ENCODE measurements at places on chromosomes 6 and 20. TPM values are rescaled to one million over a fixed set of nuclear protein-coding genes. Genes with fewer than 3 reads are reported as not detected.

GRCh38 chr6:29509711-29510110, 22.0 kb upstream of the MAS1L start:
- no peak overlapping the region for H3K4me3 ChIP-seq
- no peaks in the 10 kb centered on the region for H3K36me3 ChIP-seq
- peaks cover 12% of the 10 kb centered on the region for H3K27me3 ChIP-seq
- H3K27ac ChIP-seq: no peak overlapping the region

DNA sequence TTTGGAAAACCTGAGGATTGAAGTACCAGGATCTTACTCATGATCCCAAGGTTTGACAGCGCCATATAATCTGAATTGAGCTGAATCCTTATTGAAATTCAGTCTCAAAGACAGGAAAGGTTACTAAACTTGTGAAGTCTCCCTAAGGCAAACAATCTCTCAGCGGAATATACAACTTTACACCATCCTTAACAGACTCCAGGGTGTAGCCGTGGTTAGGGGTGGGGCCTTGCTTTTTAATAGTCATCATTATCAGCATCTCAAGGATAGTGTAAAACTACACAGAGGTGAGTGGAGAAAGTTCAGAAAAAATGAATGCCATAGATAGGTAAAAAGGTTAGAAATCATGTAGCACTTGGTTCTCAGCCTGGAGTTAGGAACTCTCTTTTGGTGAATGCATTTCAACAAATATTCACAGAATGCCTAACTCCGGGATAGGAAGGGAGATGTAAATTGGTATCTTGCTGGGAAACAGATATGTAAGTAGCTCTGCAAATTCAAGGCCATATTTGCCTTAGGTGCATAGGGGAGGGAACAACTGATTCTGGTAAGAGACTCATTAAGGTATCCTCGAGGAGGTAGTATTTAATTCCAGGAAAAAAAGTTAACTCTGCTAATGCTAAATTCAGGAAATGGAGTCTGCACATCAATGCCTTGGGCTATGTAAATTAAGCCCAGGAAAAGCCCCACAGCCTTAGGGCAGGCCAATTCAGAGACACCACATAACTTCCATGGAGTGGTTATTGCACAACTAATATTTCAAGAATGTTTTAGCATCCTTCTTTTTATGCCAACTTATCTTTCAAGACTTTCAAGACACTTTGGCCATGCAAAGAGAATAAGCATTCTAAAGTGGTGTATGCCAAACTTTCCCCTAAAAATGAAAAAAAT, 61.6 kb downstream of the SNAP25 start:
- no peaks in the 10 kb centered on the region for H3K36me3 ChIP-seq
- H3K27me3 ChIP-seq: no peaks in the 10 kb centered on the region
- no peaks in the 10 kb centered on the region for H3K4me1 ChIP-seq

GRCh38 chr6:95768539-95768938, 191.2 kb downstream of the MANEA start:
- H3K27ac ChIP-seq: no peak overlapping the region
- H3K4me3 ChIP-seq: no peak overlapping the region
- no peaks in the 10 kb centered on the region for H3K36me3 ChIP-seq
- H3K4me1 ChIP-seq: no peaks in the 10 kb centered on the region

DNA sequence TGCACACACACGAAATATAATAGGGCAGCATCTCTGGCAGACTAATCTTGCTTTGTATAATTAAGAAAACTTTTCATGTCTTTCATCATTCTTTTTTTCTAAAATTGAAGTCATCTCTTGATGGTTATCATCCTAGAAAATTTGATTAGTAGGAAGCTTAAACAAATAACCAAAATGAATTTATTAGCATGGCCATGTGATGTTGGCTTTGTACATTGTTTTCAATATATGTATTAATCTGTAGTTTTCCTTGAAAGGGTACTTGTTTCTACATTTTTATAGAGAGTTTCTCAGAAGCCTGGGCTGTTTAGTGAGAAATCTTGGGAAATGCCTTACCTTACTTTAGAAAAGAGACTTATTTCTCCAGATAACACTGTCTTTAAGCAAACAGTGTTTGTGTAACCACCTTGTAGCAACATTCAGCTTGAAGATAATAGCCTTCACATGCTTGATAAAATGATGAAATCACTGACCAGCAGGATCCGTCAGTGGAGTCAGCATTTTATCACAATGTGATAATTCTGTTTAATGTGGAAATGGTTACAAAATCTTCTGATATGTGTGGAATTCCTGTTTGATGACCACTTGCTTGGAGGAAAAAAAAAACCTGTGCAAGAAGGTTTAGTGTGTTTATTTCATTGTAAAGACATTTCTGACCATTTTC, 147.8 kb downstream of the MACROD2 start:
- H3K36me3 ChIP-seq: no peaks in the 10 kb centered on the region
- H3K4me1 ChIP-seq: no peaks in the 10 kb centered on the region
- H3K27me3 ChIP-seq: no peaks in the 10 kb centered on the region
- H3K4me3 ChIP-seq: no peak overlapping the region
- no peak for DNase-seq
- no peak overlapping the region for H3K27ac ChIP-seq

DNA sequence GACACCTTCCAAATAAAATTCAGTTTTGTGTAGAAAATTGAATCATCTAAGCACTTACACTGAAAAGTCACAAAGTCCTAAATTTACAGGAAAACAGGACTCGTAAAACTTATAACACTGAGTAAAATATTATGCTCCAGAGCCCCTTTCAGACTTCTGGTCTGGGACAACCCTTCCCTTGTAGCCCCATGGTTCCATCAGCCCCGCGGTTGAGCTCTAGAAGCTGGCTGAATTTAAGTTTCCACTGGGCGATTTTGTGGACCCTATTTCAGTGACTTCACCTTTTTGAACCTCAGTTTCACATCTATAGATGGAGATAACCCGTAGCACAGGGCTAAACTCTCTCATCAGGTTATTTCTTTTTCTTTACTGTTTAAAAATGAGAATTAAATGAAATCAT, 117.7 kb upstream of the BACH2 start:
- no peak overlapping the region for H3K27ac ChIP-seq
- H3K4me1 ChIP-seq: peaks cover 5% of the 10 kb centered on the region
- H3K27me3 ChIP-seq: peaks cover 10% of the 10 kb centered on the region
- no peak for DNase-seq
- H3K36me3 ChIP-seq: no peaks in the 10 kb centered on the region

DNA sequence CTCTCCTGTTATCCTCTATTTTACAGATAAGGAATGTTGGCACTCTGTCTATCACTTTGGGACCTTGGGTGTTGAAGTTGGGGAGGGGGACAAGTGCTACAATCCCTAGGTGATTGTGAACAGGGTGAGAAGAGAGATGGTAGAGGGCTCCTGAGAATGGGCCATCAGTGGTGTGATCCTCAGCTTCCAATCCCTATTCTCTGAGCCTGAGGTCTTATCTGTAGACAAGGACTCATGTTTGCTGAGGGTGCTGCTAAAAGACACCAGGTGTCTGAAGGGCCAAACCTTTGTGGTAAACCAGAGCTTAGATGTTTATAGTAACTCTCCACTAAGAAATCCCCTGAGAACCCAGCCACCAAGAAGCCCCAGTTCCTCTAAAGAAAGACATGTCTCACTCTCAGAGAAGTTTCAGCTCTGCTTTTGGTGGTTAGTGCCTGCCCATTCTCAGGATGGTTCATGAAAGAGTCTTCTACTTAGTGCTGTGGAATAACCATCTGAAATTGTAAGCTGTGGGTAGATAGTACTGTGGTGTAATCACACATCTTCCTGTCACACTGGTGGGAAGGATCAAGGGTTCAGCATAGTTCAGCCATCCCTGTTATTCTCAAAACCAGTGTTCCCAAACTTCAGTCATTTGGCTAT, 58.2 kb upstream of the IL20RA start:
- DNase-seq: peak; percentile 26
- H3K36me3 ChIP-seq: no peaks in the 10 kb centered on the region
- no peak overlapping the region for H3K4me3 ChIP-seq
- no peak overlapping the region for H3K27ac ChIP-seq

- H3K4me3 ChIP-seq: no peak overlapping the region
- no peak overlapping the region for H3K27ac ChIP-seq
- DNase-seq: no peak
- no peaks in the 10 kb centered on the region for H3K27me3 ChIP-seq
- no peaks in the 10 kb centered on the region for H3K4me1 ChIP-seq
These were observed 59.3 kb upstream of the AKAP12 start for GRCh38 chr6:151180330-151181048.

DNA sequence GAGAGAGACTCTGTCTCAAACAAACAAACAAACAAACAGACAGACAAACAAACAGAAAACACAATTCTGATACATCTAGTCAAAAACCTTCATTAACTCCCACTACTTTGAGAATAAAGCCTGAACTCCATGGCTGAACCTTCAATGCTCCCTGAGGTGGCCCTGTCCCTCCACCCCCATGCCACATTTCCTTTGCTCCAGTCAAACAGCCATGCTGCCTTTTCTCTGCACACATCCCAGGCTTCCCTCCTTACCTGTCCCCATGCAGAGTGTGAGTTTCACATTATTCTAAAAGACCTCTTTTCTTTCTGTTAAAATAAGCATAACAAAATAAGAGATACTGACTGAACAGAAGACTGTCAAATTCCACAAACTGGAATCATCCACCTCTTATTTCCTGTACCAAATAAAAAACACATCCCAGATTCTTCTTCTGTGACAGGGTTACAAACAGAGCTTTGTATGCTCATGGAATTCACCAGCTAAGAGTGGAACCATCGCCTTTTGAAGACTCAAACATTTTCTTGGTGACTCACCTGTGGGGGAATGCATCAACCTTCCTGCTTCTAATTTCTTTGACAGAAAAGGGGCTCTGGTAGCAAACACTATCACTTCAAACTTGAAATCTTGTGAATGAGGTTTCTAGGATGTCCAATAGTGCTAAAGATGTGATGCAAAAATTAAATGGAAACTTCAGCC, 71.0 kb upstream of the SLC22A16 start:
- H3K27me3 ChIP-seq: peaks cover 3% of the 10 kb centered on the region
- no peak overlapping the region for H3K4me3 ChIP-seq
- no peak overlapping the region for H3K27ac ChIP-seq
- no peak for DNase-seq
- H3K4me1 ChIP-seq: peaks cover 20% of the 10 kb centered on the region
- no peaks in the 10 kb centered on the region for H3K36me3 ChIP-seq

GRCh38 chr20:24149881-24150307, 161.3 kb upstream of the GGTLC1 start:
- no peaks in the 10 kb centered on the region for H3K4me1 ChIP-seq
- no peaks in the 10 kb centered on the region for H3K36me3 ChIP-seq
- no peaks in the 10 kb centered on the region for H3K27me3 ChIP-seq
- H3K4me3 ChIP-seq: no peak overlapping the region
- DNase-seq: peak; percentile 29
- no peak overlapping the region for H3K27ac ChIP-seq

- no peaks in the 10 kb centered on the region for H3K27me3 ChIP-seq
- DNase-seq: no peak
- no peaks in the 10 kb centered on the region for H3K4me1 ChIP-seq
- H3K36me3 ChIP-seq: no peaks in the 10 kb centered on the region
- no peak overlapping the region for H3K27ac ChIP-seq
These were observed 208.9 kb upstream of the FOXQ1 start for GRCh38 chr6:1103021-1103420.

GRCh38 chr6:42742116-42742894, 3.6 kb downstream of the TBCC start:
- no peak for DNase-seq
- H3K27me3 ChIP-seq: no peaks in the 10 kb centered on the region
- H3K4me3 ChIP-seq: no peak overlapping the region

DNA sequence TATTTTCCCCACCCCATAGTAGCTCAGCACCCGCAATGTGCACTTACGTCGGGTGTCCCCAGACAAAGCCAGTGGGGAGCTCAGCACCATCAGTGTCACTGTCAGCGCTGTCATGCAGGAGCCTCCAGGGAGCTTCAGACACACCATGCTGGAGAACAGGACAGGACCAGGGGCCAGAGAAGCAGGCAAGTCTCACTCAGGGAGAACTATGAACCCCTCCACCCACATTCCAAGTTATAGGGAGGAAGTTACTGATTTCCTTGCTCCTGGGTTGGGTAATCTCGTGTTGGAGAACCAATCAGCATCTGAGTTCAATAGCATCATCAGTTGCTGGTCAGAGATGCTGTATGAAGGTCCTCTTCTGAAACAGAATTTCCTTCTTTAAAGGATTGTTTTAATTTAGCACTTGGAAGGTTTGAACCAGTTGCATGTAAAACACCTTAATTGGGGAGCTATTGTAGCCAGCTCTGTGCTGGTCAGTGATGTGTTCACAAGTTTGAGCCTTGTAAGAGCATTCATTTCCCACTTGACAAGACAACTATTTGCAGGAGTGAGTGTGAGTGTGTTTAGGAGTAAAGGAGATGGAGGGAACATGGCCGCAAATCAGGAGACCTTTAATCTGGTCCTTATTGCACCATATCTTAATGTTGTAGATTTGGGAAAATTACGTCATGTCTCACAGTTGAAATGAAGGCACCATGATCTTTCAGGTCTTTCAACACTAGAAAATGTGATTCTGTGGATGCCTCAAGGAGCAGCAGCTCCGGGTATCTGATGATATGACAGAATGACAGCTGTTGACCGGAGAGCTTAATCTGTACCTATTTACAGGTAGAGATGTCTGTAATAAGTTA, at the start of gene HLA-DRB1:
TSS of gene HLA-DRB1 (minus strand) at position 253 of the 854 bp plus-strand sequence. CDS start at position 147, 106 bp downstream.
- peak within 1 kb of the TSS; percentile 46 for H3K27ac ChIP-seq
- DNase-seq: peak; percentile 61
- no peaks in the 10 kb centered on the region for H3K27me3 ChIP-seq
- no peaks in the 10 kb centered on the region for H3K4me1 ChIP-seq

DNA sequence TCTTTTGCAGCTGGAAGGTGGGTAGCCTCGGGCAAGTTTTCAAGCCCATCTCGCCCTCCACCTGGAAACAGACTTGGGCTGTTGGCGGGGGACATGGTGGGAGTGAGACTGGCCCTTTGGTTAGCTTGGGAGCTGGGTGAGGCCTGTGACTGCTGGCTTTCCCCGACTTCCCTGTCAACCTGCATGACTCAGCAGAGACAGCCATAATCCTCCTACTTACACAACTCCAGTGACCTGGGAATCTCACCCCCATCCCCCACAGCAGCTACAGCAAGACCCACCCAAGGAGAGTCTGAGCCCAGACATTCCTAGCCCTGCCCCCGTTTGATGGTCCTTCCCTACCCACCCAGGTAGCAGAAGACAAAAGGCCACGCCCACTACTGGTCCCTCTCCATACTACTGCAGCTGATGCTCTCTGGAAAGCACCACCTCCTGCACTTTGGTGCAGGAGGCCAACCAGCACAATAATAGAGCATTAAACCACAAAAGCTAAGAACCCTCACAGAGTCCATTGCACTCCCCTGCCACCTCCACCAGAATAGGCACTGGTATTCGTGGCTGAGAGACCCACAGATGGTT, 188.4 kb downstream of the TRDN start:
- no peak overlapping the region for H3K4me3 ChIP-seq
- no peaks in the 10 kb centered on the region for H3K27me3 ChIP-seq
- DNase-seq: no peak

GRCh38 chr20:1801225-1801928, 93.8 kb upstream of the SIRPA start:
- H3K27ac ChIP-seq: no peak overlapping the region
- H3K27me3 ChIP-seq: peaks cover 35% of the 10 kb centered on the region
- no peak for DNase-seq
- peaks cover 10% of the 10 kb centered on the region for H3K4me1 ChIP-seq
- H3K36me3 ChIP-seq: no peaks in the 10 kb centered on the region

GRCh38 chr6:67411036-67411435, 1224.0 kb upstream of the ADGRB3 start:
- H3K27me3 ChIP-seq: no peaks in the 10 kb centered on the region
- H3K36me3 ChIP-seq: no peaks in the 10 kb centered on the region
- H3K4me3 ChIP-seq: no peak overlapping the region
- H3K27ac ChIP-seq: no peak overlapping the region
- DNase-seq: no peak
- no peaks in the 10 kb centered on the region for H3K4me1 ChIP-seq

Gene CALHM6
- total RNA-seq: not detected

Gene SLC35F1
- 6.8 TPM for total RNA-seq

Gene SLA2
- not detected for total RNA-seq

Gene TPX2
- 5.3 TPM for total RNA-seq

Gene STMN3
- total RNA-seq: 3.6 TPM

Gene OLIG3
- total RNA-seq: not detected

Gene C20orf141
- total RNA-seq: not detected

Gene NFATC2
- 7.0 TPM for total RNA-seq

Gene KCNB1
- total RNA-seq: 0.58 TPM
